ENCODE measurements at places on chromosomes 5 and 9.

DNA sequence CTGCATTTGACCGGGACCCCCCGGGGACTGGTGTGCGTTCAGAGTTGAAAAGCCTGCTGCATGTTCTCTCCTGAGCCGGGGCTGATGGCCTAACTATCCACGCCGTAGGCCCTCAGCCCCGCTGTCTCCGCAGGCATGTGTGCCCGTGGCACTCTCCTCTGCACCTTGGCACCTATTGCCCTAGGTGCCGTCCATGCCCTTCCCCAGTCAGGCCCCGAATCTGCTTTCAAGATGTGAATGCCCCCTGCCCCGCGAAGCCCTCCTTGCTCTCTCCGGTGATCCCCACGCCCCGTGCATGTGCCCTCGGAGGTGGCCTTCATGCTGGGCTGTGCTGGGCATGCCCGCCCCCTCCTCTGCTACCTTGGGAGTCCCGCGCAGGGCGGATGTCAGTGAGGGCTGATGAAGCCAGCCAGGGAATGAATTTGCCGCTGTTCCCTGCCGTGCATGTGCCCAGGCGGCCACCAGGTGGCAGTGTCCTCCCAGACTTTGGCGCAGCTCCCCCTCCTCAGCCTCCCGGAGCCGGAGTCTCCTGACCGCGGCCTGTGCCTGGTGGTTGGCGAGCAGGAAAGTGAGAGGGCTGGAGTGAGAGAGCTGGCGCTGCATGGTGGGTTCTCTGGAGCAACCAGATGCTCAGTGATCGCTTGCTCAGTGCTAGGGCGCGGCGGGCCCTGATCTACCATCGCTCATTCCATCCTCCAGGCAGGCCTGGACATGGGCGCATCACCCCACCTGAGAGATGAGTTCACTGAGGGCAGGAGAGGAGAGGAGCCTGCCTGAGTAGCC lies 112.9 kb upstream of the LMX1B start:
- peak; percentile 34 for DNase-seq

GRCh38 chr5:116574367-116575325 lies at the start of gene SEMA6A:
Gene SEMA6A (minus strand): TSS chr5:116574823. CDS start chr5:116504944, 69,879 bp downstream.
- DNase-seq = no peak

DNA sequence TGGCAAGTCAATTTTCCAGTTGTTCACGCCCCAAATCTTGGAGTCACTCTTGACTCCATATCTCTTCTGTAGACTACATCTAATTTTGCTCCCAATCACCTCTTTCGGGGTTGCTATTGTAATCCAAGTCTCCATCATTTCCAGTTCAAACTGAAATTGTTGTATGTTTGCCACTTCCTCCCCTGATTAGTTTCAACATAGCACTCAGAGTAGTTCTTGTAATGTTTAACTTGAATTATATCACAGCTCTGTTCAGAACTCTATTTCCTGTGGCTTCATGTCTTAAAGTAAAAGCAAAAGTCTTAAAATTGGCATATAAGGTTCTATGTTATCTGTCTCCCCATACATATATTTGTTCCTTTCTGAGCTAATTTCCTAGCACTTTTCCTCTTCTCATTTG lies 348.5 kb upstream of the RIOK2 start:
- DNase-seq = no peak

DNA sequence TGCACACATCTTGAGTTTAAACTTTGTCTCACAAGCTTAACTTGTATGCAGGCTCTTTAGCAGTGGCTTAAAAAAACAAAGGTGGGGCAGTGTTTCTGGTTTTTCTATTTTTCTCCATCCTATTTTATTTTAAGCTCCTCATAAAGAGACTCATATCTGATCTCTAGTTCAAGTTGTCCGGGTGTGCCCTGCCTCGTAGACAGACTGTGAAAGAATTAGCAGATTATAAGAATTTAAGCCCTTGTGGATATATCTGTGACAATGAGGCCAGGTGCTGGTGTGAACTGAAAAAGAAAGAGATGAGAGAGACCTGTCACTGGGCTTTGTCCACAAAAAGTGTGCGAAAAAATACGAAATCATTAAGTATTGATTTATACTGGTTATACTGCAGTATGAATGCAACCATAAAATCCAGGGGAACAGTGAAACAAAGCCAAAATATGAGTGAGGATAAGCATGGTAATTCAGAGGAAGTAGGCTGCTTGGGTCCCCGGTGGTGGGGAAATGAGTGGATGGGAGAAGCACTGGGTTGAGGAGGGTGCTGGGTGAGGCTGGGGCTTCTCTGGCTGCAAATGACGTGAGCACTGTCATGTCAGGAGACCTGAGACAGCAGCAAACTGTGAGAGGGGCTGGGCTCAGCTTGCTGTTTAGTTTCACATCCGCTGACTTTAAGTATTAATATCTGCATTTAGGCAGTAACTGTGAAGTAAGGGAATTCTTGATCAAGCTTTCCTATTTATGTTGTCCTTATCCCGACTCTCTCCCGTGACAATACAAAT lies 179.7 kb upstream of the ANKRD55 start:
- DNase-seq = no peak

DNA sequence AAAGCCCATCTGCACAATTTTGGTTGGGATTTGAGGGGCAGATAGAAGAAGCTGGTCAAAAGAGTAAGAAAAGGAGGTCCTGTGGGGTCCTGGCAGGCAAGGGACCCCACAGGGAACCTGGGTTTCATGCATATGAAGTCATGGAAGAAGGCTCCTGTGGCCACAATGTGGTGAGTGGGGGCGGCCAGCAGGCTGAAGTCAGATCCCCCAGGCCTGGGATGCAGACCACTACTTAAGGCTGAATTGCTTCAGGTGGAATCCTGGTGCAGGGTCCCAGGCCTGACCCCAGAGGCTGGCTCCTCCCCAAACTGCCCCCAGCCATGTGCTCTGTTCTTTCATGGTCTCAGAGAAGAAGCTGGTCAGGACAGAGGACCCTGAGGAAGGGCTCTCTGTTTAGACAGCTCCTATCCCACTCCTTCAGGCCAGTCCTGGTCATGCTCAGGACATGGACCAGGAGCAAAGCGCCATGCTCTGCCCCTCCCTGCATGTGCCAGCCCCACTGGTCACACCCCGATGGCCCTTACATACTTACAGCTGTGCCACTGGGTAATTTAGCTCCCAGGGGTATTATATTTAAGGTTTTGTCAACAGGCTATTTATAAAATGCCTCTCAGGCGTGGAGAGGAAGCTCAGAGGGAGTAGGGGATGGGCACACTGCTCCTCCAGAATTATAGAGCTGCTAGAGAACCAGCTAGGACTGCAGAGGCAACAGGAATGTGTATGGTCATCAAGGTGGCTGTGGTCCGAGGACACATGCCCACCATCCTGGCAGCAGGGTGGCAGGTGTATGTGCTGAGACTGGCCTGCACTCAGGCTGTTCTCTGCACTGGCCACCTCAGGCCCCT lies 33.4 kb downstream of the C5orf15 start:
- no peak for DNase-seq

- no peak for DNase-seq
Measured at GRCh38 chr5:127699416-127699815, 3.8 kb upstream of the CCDC192 start.

DNA sequence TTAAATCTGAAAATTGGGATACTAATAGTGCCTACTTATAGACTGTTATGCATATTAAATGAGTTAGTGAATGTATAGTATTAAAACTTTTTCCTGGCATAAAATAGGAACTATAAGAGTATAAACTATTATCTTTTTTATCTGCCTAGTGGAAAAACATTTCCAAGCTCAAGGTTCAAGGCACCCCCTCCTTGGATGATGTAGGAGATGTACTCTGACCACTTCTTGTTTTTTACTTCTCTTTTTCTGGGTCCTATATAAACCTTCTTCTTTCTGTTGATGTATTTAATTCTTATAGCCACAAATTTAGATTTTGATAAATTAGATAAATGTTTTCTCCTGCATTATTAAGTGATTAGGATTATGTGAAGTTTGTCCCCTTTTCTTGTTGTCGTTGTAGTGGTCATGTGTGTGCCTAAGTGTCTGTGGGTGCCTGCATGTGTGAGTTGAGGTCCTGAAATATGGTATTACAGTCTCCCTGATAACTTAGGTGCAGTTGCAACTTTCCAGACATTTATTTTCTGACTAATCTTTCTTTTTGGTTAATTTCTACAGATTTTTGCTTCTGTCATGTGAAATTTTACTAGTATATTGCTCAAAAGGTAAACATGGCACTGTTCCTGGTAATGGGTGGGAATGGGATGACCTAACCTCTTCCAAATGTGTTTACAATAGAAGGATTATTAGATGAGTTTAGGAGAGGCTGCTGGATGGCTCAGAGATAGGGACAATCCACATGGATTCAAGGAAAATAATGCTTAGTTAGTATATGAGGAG lies 160.8 kb upstream of the CDKN2B start:
- no peak for DNase-seq

GRCh38 chr5:73140801-73141200 lies 20.4 kb downstream of the TMEM171 start:
- DNase-seq = no peak

GRCh38 chr9:132762896-132763295 lies 92.6 kb downstream of the GTF3C4 start:
- DNase-seq = no peak

DNA sequence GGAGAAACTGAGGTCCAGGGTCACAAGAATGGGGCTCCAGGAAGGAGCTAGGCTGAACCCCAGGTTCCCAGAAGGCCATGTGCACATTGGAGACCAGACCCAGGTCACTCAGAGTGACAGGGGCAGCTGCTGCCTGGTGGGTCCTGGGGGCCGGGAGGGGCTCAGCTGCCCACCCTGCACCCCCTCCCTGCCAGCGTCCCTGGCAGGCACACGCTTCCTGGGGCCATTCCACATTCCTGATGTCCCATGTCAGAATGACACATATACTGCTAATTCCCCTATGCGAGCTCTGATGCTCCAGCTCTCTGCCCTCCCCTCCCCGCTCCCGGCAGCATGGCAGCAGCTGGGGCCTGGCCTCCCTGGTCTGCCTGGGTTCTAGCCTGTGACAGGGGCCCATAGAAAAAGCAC lies 14.0 kb downstream of the FGFR4 start:
- DNase-seq = no peak

- DNase-seq = no peak
Measured at GRCh38 chr5:76679231-76679630, 36.7 kb upstream of the F2R start.

GRCh38 chr9:9942764-9943424 lies 669.9 kb downstream of the PTPRD start:
- DNase-seq = no peak

DNA sequence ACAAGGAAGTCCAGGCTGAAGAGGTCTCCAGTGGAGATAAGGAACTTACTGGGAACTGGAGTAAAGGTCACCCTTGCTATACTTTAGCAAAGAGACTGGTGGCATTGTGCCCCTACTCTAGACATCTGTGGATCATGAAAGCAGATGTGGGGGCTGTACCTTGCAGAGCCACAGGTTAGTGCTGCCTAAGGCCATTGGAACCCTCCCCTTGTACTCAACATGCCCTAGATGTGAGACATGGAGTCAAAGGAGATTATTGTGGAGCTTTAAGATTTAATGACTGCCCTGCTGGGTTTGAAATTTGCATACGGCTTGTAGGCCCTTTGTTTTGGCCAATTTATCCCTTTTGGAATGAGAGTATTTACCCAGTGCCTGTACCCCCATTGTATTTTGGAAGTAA lies 397.3 kb upstream of the GRIN3A start:
- DNase-seq = no peak

DNA sequence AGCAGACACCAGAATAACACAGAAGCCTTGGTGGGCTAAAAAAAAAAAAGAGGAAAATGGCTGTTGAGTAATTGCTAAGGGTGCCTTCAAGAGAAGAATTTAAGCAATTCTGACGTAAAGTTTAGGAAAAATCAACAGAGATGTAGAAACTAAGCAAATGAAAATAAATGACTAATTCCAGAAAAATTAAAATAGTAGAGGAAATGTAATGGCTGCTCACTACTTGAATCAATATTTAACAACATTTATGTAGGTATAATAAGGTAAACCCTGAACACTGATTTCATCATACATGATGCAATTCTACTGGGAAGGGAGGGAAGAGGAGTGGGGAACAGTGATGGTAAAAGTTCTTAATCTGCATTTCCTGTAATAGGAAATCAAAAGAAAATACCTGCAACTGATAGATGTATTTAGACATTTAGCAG lies 41.4 kb downstream of the PUM3 start:
- no peak for DNase-seq

GRCh38 chr5:74915488-74915887 lies 49.3 kb upstream of the FAM169A start:
- DNase-seq = no peak

DNA sequence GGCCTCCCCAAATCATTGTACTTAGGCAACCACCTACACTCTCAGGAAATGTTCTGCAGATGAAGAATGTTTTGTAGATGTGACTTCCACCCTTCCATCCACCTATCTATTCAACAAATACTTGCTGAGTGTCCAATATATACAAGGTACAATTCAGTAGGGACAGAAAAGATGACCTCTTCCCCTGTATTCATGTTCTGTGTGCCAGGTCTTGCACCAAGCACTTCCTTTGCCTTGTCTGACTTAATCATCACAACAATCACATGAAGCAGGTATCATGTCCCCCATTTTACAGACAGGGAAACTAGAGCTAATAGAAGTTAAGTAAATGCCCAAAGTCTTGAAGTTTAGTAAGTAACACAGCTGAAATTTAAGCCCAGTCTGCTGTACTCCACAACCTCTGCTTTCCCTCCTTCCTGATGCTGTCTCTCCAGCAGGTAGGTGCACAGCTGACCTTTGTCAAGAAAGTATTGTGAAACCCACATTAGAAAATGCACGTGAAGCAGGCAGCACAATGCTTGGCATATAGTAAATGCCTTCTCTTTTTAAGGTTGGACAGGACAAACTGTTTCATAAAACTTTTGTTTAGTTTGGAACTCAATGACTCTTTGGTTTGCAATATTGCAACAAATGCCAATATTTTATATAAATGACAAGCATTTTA lies 296.5 kb downstream of the DEPDC1B start:
- DNase-seq = no peak

GRCh38 chr9:88922091-88922490 lies 69.2 kb upstream of the S1PR3 start:
- no peak for DNase-seq
